ENCODE measurements at places on chromosomes 4 and X.

GRCh38 chrX:63434206-63434605 lies 83.1 kb upstream of the SPIN4 start:
- DNase-seq: no peak

GRCh38 chrX:107701493-107702121 lies 73.3 kb downstream of the PRPS1 start:
- no peak for DNase-seq

- no peak for DNase-seq
These were observed 49.7 kb downstream of the GRXCR1 start for GRCh38 chr4:42942216-42942615.

DNA sequence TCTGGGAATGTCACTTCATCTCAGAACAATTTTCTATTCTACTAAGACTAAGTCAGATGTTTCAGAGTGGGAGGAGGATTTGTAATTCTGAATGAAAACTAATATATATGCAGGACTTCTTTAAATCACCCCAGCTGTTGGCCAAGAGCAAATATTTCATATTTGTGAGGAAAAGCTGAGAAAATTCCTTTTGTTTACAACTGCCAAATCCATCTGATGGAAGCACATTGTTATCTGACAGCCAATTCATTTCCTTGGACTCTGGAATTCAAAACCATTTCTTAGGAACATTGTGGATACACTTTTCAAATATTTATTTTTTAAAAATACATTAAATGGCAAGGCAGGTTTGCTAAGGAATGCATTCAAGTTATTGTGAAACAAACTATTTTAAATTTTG lies 8.0 kb downstream of the SLIT2 start:
- no peak for DNase-seq

DNA sequence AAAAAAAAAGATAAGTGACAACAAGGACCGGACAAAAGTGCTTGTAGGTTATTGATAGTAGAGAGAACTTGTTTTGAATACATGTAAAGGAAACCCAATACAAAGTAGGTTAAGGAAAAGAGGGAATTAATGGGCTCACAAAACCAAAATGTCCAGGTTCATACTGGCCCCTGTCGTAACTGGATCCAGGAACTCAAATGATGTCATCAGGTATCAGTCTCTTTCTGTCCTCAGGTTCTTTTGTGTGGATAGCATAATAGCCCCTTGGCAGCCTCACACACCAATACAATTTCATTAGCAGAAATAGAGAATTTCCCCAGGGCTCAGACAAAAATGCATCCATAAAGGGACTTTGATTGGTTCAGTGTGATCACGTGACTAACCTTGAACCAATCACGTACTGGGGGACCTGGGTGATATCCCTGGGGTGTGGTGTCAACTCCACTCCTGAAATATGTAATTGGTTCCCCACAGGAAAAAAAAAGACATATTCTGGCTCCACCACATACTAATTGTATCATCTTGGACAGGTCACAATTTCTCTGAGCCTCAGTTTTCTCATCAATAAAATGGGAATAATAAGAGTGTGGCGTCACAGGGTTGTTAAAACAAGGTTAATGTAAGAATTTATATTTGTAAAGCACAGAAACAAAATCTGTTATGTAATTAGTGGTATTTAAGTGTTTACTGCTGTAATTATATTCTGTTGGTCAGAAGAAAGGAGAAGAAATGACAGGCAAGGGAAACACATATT lies 174.8 kb downstream of the PDGFRA start:
- DNase-seq: no peak

DNA sequence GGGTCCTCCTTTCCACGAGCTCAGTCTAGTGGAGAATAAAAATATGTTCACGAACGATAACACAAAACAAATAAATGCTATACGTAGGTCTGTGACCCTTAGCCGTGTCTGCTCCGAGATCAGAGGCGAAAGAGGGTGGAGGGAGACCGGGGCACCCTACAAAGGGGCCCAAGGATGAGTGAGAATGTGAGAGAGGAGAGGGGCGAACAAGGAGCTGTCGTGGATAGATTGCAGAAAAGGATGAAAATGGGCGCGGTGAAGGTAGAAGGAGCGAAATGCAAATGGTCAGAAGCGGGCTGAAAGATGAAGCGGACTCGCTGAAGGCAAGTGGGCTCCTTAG lies 6.2 kb upstream of the ZBTB33 start:
- DNase-seq: no peak

DNA sequence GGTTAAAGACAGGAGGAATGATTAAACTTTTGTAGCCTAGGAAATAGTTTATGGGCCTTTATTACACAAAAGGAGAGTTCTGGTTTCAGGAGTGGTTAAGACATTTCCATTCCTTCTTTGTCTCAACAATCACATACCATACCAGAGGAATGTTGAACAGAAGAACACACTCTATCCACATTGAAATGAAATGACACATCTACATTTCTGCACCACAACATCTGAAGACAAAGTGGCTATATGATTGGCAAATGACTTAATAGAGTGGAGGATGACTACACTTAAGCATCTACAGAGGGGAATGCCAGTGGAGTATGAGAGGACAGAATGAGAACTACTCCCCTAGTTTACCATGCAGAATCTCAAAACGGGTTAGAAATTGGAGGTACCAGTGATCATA lies 8.0 kb downstream of the CYP2U1 start:
- no peak for DNase-seq

GRCh38 chr4:42610941-42611340 lies 46.0 kb downstream of the ATP8A1 start:
- DNase-seq: no peak

DNA sequence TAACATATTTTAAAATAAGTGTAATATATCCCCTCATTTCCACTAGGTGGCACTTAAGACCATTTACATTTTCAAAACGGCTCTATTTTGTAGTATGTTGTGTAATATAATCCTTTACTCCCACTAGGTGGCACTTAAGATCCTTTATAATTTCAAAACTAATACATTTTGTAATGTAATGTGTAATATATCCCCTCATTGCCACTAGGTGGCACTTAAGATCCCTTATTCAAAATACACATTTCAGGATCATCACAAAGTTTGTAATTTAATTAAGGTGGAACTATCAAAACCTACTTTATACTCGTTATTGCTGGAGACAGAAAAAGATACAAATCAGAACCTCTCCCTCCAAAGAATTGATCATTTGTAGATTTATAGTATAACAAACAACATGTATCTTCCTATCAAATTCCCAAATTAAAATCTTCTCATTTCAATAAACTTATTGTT lies 132.5 kb downstream of the ARHGAP6 start:
- DNase-seq: no peak

- no peak for DNase-seq
These were observed 8.7 kb downstream of the SMAD1 start for GRCh38 chr4:145490361-145490760.

DNA sequence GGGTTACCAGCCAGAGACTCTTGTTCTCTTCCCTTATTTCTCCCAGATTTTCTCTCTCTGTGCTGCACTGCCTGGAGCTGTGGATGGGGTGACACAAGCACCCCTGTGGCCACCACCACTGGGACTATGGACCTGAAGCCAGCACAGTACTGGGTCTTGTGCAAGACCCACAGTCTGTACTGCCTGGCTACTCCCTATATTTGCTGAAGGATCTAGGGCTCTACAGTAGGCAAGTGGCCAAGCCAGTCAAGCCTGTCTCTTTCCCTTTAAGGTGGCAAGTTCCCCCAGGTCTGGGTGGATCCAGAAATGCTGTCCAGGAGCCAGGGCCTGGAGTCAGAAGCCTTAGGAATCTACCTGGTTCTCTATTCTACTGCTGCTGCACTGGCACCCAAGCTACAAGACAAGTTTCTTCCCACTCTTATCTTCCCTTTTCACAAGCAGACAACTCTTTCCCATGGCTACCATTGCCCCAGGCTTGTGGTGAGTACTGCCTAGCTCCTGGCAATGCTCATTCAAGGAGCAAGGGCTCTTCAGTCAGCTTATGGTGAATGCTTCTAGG lies 28.4 kb upstream of the CT47A1 start:
- DNase-seq: no peak

- no peak for DNase-seq
These were observed 3.3 kb upstream of the MYOZ2 start for GRCh38 chr4:119132306-119132705.

DNA sequence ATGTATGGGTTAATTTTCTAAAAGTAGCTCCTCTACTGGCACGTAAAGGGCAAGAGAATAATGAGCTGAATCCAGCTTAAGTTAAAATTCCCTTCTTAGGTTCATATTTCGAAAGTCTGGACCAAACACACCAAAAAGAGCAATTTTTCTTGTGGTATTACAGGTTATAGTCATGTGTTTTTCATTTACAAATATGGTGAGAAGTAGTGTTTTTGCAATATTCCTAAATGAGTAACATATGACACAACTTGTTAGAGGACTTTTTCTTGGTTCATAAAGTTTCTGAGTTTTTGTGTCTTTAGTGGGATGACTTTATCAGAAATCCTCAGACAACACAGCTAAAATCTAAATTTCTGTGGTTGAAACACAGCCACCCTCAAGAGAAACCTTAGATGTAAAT lies 172.1 kb downstream of the AFF2 start:
- no peak for DNase-seq

DNA sequence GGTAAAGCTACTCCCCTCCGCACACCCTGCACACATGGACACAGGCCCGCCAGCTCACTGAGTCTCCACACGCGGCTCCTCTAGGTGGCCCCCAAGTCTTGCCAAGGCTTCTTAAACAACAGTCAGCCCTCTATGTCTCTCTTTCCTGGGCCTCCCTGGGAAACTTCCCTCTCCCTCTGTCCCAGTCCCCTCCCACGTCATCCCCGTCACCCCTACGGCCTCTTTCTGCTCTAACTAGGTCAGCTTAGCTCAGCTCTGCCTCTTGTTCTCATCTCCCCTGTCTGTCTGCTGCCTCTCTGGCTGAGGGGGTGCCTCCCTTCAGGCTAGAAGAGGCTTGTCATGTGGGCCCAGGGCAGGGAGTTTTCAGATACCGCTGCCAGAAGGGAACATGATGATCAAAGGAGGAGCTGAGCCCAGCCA lies 38.8 kb downstream of the SEPTIN6 start:
- no peak for DNase-seq

- DNase-seq: no peak
These were observed 479.2 kb downstream of the GBA3 start for GRCh38 chr4:23171976-23172375.

DNA sequence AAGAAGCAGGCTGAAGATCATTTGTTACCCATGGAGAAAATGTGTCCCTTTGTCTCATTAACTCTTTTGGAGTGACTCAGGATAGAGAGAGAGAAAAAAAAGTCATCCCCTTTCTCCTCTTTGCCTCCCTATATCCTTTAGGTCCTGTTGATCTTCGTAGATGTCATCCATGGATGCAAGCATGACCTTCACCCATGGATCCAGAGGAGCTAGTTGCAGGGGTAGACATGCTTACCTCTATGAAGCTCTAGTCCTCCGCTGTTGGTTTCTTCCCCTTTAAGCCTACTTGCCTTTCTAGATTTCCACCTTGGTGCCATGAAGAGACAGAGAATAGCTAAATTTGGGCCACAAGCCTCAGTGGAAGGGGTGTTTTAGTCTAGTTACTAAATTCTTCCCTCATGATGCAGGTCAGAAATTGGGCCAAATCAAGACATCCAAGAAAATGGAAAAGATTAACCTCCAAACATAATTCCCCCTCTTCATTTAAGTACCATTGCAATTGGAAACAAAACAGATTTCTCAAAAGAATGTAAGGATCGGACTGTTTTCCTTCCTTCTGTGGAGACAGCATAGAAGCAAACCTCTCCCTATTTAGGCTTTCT lies 178.4 kb downstream of the TECRL start:
- no peak for DNase-seq

DNA sequence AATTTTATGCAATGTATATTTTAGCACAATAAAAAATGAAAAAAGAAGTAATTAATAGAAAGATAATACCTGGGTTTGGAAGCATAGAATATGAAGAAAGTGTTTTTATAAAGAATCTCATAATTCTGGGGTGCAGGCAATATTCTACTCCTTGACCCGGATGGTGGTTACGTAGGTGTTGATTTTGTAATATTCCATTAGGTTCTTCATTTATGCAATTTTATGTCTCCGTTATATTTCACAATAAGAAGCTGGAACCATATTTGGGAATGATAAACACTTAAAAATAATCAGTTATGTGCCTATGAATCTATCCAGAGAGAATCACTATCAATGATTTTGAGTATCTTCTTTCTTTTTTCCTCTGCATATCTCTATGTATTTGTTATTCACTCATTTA lies 38.5 kb downstream of the CHRNA9 start:
- DNase-seq: no peak

DNA sequence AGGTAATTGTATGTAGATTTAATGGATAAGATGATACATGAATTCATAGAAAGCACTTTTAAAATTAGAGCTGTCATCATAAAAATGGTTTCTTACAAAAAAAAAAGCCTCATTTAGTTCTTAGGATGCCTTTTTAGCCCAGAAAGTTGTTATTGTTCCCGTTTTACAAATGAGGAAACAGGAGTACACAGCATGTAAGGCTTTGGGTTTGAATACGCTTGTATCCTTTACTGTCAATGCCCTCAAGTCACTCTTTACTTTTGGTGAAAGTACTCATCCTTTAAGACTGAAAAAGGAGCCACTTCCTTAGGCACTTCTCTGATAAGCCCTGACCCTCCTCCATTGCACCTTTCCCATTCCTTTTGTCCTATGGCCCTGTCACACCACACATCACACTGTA lies 4.9 kb downstream of the EREG start:
- no peak for DNase-seq

DNA sequence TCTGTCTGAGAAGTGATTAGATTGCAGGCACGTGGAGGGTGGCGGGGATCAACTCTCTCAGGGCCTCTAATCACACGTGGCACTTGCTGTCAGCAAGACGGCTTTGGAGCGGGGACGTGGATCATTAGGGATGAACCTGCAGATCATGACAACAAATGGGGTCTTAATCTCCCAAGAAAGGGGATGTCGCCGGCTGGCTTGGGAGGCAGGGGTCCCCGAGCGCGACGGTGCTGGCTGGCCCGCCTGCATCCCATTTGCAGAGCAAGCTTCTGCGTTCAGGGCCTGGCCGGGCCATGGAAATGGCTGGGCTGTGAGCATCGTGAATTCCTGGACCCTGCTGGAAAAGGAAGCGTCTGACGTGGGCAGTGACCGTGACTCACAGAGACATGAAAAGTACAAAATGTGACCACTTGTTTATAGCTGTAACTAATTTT lies 85.1 kb upstream of the SHOX start:
- no peak for DNase-seq

DNA sequence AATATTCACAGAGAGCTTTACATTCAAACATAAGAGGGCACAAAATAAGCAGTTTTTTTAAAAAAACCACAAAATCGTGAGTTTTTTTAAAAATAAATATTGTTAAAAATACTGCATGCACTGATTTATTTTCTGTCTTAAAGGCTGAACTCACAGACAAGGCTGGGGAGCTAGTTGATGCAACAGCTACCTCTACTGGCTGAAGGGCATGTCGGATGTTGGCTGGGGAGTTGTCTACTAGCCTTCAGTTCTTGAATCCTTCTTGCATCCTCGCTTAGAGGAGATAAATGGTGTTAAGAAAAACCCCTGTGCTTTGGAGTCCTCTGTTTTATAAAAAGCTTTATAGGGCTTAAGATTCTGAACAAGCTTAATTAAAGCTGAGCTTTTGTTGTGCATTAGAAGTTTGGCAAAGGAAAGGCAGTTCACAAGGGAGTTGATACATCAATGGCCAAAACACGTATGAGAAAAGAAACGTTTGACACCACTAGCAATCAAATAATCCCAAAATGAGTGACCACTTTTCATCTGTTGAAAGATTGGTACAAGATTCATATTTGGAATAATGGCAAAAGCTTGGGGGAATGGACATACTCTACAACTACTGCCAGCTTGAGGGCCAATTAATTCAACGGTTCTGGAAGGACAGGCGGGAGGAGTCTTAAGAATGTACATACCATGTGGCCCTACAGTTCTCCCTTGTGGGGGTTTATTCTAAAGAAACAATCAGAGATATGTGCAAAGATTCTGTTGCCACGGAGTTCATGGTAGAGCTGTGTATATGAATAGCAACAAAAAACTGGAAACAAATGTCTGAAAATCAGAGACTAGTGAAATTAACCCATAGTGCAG lies 94.7 kb downstream of the SEL1L3 start:
- DNase-seq: no peak
